Omental fat pad (tissue), 4 donors: ENCODE measurements at places on chromosomes 5 and 9. TPM values are rescaled to one million over a fixed set of nuclear protein-coding genes. Genes with fewer than 3 reads are reported as not detected.

DNA sequence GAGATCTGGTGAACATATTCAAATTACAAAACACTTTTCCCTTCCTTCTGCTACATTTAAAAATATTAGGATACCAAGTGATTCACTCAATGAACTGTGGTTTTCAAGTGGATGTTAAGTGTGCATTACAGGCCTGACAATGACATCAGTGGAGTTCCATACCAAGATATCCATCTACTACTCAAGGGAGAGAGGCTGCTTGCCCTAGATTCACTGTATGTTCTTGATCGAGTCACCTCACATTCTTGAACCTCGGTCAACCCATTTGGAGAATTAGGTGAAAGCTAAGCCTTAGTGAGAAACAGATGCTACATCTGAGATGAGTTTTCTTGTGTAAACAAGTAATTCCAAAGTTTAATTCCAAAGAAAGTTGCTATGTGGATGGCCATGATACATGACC is 142.2 kb downstream of the FGF10 start:
- no peak for DNase-seq

DNA sequence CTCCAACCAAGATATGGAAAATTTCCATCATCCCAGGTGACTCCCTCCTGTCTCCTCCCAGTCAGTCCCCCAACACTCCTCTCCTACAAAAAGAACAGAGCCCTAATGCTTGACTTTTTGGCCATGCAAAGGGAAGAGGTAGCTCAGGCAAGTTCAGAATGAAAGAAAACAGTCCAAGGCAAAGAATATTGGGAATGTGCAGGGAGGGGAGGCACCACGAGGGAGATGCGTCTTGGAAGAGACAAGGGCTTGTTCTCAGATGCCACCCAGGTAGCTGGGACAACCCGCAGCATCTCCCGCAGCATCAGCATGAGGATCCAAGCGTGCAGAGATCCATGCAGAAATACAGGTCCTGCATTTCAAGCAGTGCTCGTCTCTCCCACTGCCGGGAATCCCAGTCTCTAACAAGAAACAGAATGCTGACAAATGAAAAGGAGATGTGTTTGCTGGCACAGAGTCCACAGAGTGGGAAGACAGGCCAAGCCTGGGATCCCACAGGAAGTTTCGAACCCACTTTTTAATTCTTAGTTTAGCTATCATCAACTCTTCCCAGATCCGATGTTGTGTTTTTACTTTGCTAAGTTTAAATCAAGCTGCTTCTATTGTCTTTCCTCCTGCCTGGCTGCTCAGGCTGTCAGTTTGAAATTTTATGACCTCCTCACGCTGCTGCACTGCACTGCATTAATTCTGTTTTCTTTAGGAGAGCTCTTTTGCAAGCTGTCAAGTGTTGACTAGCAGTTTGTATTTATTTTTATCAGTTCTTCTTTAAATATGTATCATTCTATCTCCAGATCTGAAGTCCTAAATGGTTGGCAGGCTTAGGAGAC is 86.8 kb upstream of the OSMR start:
- DNase-seq = no peak

GRCh38 chr9:78289474-78289873 is 7.5 kb upstream of the PSAT1 start:
- DNase-seq = no peak

DNA sequence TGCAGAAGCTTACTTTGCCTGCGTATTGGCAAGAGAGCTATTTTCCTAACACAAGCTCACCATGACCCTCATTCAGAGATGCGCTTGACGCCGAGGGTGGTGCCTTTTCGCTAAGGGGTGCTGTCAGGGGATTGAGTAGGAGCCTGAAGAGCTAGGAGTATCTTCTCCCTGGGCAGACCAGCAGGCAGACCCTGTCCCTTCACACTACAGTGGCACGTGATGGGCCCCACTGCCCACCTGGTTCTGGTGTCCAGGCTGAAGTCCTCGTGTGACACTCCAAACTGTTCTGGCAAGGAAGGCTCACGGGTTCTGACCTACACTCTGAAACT is 198.3 kb downstream of the AUH start:
- DNase-seq = no peak

- no peak for DNase-seq
Measured at GRCh38 chr5:43315263-43315662, 2.1 kb upstream of the HMGCS1 start.

DNA sequence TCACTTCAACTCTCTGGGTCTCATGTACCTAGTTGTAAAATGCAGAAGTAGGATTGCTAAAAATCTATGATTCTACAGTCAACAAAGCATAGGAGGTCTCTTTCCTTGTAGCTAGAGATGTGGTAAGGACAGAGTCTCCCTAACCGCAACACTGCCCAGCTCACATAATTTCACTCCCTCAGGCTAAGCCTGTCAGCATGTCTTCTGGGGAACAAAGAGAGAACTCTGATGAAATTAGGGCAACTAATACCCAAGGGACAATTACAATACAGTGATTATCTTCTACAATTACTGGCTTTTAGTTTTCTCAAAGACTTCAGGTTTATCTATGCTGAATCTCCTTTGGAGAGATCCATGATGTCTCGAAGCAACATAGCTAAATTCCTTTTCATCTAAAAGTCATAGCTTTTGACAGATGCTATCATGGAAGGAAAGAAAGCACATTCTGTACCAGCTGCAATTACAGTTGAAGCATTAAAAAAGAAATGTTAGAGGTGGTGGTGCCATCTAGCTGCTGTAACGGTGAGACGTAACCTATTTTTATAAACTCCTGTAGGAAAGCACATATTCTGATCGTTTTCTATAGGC is 141.1 kb upstream of the TARS1 start:
- DNase-seq = no peak

DNA sequence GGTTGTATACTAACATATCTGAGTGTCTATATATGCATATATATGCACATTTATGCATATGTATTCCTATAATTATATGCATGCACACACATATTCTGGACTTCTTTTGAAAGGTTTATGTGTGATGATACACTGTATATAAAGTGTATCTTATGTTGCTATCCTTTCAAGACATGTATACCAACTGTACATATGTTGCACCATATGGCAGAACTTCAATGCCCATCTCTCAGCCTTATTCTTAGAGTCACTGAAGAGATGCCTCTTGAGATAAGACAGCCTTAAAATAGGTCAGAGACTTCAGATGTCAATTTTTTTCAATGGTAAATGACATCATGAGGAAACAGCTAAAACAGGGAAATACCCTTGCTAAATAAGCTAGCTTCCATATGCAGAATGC is 461.4 kb downstream of the SPATA31D1 start:
- DNase-seq = no peak

DNA sequence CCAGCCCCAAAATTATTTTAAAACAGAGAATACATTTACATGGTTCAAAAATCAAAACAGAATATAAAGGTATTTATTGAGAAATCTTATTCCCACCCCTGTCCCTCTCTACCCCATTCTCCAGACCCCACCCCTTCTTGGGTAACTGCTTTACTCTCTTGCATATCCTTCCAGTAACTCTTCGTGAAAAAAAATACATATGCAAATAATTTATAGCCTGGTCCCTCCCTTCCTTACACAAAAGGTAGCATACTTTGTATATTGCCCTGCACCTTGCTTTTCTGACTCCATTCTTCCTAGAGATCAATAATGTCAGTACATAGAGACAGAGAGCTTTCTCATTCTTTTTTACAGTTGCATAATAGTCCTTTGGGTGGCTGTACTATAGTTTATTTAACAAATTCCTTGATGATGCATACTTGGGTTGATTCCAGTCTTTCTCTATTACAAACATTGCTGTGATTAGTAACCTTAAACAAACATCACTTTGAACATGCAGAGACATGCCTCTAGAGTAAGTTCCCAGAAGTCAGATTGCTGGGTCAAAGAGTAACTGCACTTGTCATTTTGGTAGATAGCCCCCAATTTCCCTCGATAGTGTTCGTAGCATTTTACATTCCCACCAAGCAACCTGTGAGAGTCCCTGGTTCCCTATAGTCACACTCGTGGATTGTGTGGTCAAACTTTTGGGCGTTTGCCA is 47.9 kb downstream of the STOM start:
- no peak for DNase-seq

The IFNA13 gene
- total RNA-seq = not detected

The TSSK1B gene
- not detected for total RNA-seq

The ACTL7B gene
- 0.32 TPM for total RNA-seq

The CCL28 gene
- 1.1 TPM for total RNA-seq
